ENCODE measurements at places on chromosomes 5 and 9.

DNA sequence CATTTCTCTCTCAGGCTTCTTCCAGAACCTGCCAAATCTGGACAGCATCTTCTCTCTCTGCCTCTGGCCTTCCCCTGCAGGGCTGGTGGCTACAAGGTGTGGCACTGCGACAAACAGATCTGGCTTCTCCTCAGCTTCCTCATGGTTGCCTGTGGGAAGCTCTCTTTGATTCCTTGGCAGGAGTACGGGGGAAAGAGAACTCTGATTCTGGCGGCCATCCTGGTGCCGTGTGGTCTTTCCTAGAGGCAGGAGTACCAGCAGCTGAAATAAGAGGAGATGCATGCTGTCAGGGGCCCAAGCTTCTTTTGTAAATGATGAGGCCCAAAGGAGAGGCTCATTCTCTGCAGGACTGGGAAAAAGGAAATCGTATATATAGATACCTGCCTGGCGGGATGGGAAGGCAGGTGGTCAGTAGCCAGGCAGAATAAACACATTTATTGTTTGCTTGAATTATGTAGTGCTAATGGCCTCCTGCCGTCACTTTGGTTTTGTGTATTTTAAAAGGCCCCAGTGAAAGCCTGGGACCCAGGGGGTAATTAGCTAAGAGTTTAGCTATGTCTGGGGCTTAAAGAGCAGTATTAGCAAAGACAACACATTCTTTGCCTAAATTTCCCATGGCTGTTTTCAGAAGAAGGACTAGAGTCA lies at the start of gene CER1:
CER1 (minus strand) TSS at position 343 of the 645 bp plus-strand sequence; CDS start at position 282, 61 bp downstream.
- no peak for DNase-seq

DNA sequence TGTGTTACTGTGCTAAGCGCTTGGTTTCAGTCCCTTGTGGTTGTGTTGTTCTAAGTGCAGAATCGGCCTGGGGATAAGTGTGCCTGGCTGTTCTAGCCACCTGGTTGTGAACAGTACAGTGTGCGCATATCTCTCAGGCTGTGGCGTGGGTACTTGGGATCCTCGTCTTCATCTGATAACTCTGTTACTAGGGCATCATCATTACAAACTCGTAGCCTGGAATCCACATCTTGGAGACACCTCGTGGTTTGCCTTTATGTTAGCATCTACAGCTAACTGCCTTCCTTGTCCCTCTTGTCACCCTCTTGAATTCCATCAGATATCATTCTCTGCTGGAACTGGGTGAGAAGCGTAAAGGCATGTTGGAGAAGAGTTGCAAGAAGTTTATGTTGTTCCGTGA lies 41.5 kb downstream of the SPTAN1 start:
- DNase-seq: no peak

- no peak for DNase-seq
Measured at GRCh38 chr5:171137768-171138525, 171.1 kb upstream of the TLX3 start.

GRCh38 chr9:109903515-109904138 lies 123.6 kb downstream of the PALM2AKAP2 start:
- peak; percentile 76 for DNase-seq

GRCh38 chr9:21381448-21382339 lies 3.5 kb downstream of the IFNA2 start:
- peak; percentile 21 for DNase-seq

- DNase-seq: peak; percentile 83
Measured at GRCh38 chr9:94872891-94873511, 146.5 kb downstream of the AOPEP start.

DNA sequence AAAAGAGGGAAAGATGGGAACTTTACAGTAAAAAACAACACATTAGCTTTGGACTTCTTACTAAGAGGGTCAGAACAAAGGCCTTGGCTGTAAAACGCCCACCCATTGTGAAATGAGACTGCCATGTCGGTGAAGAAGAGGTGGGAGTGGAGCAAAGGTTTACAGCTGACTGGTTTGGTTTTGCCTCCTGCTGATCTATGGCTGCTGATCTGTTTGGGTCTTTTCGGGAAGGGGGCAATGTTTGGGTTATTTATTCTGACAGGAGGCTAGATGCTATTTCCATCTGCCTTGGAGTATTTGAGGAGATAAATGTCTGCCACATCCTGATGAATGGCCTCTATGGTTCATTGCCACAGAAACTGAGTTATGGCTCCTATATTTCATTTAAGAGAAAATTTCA lies 408.7 kb downstream of the TLE4 start:
- DNase-seq: no peak

DNA sequence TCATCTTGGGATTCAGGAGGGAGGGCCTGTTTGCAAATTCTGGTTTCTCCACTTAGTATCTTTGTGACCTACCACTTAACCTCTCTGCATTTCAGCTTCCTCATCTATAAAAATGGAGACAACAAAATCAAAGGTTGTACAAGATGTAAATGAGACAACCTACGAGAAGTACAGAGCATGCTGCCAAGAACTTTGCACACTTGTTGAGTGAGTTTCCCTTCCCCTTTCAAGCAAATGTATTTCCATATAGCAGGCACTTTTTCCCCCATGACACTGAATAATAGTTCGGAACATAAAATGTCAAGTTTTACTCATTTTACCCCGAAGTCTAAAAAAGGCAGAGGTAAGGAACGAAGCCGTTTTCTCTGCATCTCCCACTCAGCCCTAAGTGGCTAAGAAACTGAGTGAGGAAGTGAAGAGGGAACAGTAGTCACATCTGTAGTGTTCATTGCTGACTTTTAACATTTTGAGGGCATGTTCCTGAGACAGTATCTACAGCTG lies 159.0 kb downstream of the TLE1 start:
- DNase-seq: no peak

GRCh38 chr9:94693485-94694204 lies 32.9 kb upstream of the AOPEP start:
- DNase-seq: no peak

- DNase-seq: peak; percentile 74
Measured at GRCh38 chr5:55850839-55851674, at the start of gene IL31RA. TSS of gene IL31RA (plus strand) at chr5:55851357. CDS start at chr5:55851571, 214 bp downstream.

GRCh38 chr9:34508951-34509350 lies 13.8 kb downstream of the ENHO start:
- no peak for DNase-seq

DNA sequence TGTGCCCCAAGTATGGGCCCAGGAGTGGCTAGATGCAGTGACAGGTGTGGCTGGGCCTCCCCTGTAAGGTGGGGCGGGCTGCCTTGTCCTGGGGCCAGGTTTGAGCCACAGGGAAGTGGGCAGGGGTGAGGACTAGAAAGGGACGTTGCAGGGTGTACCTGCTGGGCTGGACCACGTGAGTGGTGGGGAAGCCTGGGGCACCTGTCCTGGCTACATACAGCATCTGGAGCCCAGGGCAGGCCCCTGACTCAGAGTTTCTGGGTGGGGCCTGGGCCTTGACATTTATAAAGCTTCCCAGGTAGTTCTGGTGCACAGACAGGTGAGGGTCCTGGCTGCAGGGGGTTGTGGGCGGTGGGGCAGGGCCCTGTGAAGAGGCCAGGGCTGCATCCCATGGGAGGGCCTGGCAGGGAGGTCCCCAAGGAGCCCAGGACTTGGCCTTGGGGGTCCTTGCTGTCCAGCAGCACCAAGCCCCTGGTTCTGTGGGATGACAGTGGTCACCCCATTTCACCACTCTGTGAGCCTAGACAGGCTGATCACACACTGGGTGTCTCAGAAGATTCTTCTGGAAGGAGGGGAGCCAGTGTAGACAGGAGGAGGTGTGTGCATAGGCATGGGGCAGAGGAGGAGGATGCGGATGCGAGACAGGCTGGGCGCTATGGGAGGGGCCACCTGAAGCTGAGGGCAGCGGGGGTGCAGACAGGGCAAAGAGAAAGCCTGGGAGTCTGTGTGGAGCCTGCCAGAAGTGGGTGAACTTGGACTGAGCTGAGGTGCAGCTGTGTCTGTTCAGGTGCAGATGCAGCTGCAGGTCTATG lies 94.0 kb downstream of the PHF2 start:
- peak; percentile 14 for DNase-seq

Data from umbilical cord (tissue), 2 donors.